CD8-positive, alpha-beta memory T cell (primary cell): ENCODE measurements at places on chromosomes 5 and 9. TPM values are rescaled to one million over a fixed set of nuclear protein-coding genes. Genes with fewer than 3 reads are reported as not detected.

Gene PCDHB9
- not detected for polyA plus RNA-seq

GRCh38 chr9:83569326-83569725, 31.1 kb upstream of the FRMD3 start:
- DNase-seq: no peak

DNA sequence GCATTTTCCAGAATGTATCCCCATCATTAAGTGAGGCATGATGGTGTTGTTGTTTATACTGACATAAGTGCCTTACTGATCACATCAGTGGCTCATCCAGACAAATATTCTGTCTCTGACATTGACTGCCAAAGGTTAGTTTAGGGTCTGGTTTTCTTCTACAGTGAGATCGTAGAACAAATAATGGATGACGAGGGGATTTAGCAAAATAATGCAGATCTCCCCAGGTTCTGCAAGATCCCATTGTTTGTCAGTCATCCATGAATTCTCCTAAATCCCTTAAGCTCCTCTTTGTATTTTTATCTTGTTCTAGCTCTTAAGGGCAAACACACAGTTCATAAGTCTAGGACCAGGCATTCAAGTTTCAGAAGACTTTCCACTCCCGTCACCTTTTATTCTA, 93.1 kb upstream of the DHFR start:
- no peak for DNase-seq

Gene LECT2
- not detected for polyA plus RNA-seq

DNA sequence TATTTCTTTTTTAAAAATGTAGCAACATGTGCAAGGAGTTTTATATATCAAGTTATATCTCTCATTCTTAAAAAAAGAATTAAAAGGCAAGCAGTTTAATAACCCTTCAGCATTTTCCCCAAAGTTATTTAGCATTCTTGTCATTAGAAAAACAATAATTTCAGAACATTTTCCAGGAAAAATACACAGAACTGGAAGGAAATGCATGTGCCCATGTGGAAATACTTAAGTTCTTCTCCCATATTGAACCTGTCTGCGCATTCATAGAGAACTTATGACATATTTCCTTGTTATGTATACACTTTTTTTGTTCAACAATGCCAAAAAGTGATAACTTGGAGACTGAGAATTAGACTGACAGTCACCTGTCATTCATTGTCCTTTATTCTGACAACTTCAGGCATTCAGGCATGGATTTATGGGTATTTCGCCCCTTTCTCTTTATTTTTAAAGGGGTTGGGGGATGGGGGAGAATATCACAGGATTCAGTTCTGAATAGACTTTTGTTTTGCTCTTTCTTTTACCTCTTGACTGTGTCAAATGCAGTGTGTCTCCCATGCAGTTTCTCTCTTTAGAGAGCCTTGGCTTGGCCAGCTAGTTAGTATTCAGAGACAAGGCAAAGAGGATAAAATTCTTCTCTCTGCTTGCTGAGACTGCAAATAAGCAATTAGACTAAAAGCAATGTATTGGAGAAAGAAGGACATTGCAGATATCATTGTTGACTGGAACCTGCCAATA, 701.0 kb downstream of the NR2F1-AS1 start:
- no peak for DNase-seq

Gene STPG3
- polyA plus RNA-seq: not detected

Gene GTF3C4
- 4.3 TPM for polyA plus RNA-seq

DNA sequence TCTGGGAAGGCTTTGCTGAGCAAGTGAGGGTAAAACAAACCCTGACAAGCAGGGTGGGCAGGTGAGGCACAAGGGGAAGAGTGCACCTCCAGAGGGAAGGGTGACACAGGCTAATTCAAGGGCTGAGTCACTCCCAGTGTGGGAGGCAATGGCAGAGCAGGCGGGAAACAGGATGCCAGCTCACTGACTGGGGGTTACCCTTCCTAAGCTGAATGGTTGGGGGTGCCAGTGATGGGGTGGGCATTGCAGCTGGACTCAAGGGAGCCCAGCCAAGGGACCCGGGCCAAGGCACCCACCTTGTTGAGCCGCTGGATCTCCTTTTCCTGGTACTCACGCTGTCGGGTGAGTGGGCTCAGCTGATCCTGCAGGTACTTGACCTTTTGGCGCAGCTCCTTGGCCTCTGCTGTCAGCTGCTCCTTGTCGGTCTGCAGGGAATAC, 18.4 kb downstream of the GPX3 start:
- no peak for DNase-seq

DNA sequence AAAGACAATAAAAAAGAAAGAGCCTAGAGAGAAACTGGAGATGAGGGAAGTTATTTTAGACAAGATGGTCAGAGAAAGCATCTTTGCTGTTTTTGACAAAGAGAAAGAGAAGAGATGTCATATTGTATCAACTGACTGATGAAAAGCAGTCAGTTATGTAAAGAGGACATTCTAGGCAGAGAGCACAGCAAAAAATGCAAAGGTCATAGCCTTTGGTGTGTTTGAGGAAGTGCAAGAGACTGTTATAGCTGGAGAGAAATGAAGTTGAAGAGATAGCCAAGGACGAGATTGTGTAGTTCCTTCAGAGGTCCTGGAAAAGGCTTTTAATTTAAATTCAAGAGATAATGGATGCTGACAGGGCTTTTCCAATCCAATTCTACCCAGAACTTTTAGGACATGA, 342.4 kb downstream of the RASEF start:
- DNase-seq: no peak

DNA sequence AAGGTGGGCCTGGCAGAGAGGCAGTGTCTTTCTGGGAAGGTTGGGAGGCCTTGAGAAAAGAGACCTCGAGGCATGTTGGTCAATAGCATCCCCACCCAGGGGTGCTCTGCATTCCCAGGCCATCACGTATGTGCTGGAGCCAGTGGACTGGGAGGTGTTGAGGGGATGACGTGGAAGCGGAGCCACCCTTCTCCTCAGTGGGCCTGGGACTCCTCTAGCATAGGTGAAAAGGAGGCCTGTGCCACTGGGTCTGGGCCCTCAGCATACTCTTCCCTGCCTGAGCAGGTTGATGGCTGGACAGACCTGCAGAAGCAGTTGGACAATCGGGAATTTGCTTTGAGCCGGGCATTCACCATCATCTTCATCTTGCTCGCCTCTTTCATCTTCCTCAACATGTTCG, 25.5 kb downstream of the PITX1 start:
- no peak for DNase-seq

Gene PCDHGB1
- polyA plus RNA-seq: not detected

DNA sequence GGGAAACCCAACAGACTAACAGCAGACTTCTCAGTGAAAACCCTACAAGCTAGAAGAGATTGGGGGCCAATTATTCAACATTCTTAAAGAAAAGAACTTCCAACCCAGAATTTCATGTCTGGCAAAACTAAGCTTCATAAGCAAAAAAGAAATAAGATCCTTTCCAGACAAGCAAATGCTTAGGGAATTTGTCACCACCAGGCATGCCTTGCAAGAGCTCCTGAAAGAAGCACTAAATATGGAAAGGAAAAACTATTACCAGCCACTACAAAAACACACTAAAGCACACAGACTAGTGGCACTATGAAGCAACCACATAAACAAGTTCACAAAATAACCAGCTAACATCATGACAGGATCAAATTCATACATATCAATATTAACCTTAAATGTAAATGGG, 131.1 kb downstream of the OR2K2 start:
- DNase-seq: no peak

Gene AHRR
- not detected for polyA plus RNA-seq
